ENCODE measurements at places on chromosomes 4 and X. TPM values are rescaled to one million over a fixed set of nuclear protein-coding genes. Genes with fewer than 3 reads are reported as not detected.

Gene F8A3
- polyA plus RNA-seq: 10.7 TPM

DNA sequence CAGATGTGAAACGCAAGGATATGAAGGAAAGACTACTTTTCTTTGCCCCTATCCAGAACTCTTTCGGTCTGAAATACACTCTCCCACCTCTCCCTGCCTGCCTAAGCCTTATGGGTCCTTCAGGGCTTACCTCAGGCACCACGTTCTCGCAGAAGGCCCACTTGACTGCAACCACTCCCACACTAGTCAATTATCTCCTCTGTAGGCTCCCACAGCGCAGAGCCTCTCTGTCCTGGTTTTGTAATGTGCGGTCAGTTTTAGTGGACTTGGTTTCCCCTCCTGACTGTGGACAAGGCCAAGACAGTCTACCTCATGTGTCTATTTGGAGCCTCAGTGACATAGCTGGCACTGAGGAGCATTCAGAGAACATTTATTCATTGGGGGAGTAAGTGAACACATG, 11.1 kb downstream of the CNGA2 start:
- no peak for DNase-seq

GRCh38 chr4:91454111-91454510, 849.7 kb upstream of the GRID2 start:
- no peak for DNase-seq

Gene GAGE2A
- polyA plus RNA-seq: not detected

GRCh38 chrX:3345281-3346191, 916 bp downstream of the MXRA5 start:
- DNase-seq: no peak

- no peak for DNase-seq
Observed at GRCh38 chrX:72100824-72101351, 30.8 kb downstream of the RTL5 start.

- DNase-seq: no peak
Observed at GRCh38 chr4:15197005-15197404, 194.7 kb downstream of the CPEB2 start.

Gene ACTRT1
- not detected for polyA plus RNA-seq

DNA sequence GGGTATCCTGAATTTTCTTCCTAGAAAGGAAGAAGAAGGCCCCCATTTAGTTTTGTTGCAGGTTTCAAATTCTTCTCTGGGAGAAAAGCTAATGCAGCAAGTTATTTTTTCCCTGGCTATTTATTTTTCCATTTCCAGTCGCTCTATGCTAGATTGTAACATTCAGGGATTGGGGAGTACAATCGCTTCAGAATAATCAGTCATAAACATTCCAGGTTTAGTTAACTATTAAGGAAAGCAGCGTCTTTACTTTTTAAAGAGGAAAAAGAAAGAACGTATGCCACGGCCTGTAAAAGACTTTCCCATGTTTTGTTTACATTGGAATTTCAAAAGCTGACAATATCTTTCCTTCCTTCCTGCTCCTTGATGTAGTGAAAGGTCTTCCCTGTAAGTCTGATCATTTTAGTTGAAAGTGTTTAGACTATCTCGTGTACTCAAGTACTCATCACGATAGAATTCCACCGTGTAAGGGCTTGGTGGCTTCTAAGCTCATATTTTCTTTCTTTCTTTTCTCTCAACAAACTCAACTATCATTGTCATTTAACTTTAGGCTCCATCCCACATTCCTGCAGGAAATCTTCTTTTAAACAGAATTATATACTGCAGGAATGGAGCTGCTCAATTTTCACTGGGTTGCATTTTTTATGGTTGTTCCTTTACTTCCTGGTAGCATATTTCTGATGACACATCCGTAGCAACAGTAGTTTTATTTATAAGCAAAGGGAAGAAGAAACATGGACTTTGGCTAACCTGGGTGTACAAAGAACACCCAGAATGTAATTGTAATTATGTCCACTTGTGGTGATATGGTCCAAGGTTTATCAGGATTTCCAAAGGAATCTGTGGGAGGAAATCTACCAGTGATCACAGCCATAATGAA, 213.1 kb upstream of the FAT1 start:
- DNase-seq: no peak

Gene GABRE
- 8.5 TPM for polyA plus RNA-seq

DNA sequence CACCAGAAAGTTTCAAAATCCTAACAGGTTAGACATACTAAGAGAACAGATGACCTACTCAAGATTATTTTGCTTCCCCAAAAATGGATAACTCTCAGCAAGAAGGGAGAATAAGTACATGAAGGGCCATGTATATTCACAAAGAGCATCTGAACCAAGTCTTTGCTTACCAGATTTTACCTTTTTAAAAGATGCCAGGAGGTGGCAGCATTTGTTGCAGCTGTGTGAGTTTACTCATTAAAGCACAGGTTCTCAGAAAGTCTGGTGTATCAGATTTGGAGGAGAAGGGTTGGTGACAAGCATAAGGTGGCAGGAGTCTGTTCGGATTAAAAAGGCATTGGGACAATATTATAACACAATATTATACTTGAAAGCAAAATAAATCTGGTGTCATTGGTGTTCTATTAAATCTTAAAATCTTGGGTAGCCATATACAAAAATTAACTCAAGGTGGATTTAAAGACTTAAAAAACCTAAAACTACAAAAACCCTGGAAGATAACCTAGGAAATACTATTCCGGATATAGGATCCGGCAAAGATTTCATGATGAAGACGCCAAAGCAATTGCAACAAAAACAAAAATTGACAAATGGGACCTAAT, 51.3 kb upstream of the NFKB1 start:
- DNase-seq: no peak

DNA sequence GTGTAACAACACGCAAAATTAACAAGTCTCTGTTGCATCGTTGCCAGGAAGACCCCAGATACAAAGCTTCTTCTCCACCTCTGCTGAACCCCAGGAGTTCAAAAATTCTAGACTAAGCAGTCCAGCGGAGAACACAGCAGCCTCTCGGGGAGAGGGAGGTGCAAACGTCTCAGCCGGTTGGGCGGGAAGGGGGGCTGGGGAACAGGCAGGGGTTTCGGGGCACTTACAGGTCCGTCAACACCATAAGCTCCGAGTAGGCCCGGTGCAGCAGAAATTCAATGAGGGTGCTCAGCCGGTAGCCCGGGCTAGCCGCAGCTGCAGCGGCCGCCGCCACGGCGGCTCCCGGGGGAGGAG, 394 bp downstream of the MED14 start:
- no peak for DNase-seq

DNA sequence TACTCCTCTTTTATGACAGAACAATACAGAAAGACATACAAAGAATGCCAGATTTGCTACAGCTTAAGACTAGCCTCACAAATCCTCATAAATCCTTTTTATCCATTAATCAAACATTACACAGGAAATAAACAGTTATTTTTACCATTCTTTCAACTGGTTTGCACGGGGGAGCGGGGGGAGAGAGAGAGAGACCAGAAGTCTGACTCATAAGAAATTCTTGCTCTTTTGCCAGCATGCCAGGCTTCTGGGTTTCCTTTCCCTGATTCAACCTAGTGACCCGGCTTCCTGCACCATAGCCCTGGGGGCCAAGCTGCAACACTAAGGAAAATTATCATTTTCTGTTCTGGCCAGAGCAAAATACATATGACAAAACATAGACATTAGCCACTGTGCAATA, 6.8 kb upstream of the RRAGB start:
- DNase-seq: no peak

Gene ATP10D
- polyA plus RNA-seq: 57.3 TPM

Gene ZDHHC15
- 6.6 TPM for polyA plus RNA-seq

- no peak for DNase-seq
Observed at GRCh38 chr4:160233141-160233540, 1130.3 kb downstream of the RAPGEF2 start.

- DNase-seq: no peak
Observed at GRCh38 chrX:49934148-49934547, 11.8 kb downstream of the CLCN5 start.

DNA sequence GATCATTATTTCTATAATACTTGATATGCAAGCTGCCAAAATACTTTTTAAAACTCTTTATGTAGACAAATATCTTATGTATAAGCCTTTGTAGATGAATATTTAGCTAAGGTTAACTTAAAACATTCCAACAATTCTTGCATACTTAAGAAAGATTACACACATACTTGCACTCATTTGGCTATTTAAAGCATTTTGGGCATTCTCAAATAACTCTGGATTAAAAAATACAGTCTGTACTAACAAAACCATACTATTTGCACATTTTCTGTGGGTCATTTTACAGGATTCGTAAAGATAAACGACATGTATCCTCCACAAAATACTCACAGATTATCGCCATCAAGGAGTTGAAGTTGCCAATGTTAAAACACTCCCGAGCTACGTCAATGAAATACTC, 26.5 kb downstream of the RASGEF1B start:
- no peak for DNase-seq
